ENCODE measurements at places on chromosomes 5 and 9.
A peak's percentile ranks its signal among the peaks of the same experiment; 100 is the strongest.

DNA sequence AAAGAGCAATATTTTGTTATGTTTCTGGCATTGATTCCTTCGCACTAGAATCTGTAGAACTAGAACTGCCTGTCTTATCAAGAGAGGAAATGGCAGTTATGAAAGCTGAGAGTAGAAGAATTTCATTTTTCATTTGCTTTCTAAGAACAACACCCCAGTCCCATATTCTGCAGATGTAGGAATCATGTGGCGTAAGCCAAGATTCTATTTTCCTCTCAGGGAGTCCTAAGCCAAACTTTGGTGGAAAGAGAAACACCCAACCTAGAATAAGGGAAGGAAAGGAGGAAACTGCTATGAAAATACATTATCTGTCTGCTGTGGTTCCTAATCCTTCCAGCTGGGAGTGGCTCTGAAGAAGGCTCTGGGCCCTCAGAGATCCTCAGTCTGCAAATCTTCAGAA lies 1176.9 kb upstream of the C9orf72 start:
- no peak for DNase-seq

GRCh38 chr9:112348257-112349007 lies 15.0 kb upstream of the PTBP3 start:
- DNase-seq, result peak; percentile 48

DNA sequence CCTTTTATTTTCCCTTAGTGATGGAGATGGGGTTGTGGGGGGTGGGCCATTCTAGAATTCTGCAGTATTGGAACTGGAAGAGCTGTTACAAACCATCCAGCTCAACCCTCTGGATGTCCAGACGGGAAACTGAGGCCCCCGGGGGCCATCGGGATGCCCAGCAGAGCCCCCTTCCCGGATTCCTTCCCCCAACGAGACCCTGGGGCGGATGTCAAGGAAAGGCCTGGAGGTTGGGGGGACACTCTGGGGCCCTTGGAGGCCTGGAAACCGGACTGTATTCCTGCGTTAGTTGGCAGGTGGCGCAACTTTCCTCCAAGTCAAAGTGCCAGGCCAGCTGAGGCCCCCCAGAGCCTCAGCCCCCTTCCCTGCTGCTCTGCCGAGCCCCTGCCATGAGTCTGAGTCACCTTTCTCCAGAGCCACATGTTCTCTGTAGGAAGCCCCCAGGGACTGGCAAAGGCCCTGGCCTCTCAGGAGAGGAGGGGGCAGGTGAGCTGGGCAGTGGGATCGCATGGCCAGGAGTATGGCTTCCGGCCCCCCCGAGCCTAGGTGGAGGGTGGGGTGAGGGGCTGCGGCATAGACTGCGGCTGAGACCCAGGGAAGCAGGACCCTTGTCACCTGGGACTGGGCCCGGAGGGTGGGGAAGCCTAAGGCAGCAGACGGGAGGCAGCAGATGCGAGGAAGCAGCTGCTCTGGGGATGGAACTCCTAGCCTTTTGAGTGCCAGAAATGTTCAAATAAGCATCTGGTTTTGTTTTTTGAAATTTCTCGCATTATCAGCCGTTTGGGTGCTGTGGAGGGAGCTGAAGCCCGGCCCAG lies 17.8 kb upstream of the FIBCD1 start:
- DNase-seq, result no peak

- no peak for DNase-seq
Measured at GRCh38 chr5:35026941-35027340, 20.8 kb downstream of the AGXT2 start.

- no peak for DNase-seq
Measured at GRCh38 chr5:3843706-3844105, 248.1 kb downstream of the IRX1 start.

- no peak for DNase-seq
Measured at GRCh38 chr9:125493384-125493783, 213.6 kb downstream of the MAPKAP1 start.

DNA sequence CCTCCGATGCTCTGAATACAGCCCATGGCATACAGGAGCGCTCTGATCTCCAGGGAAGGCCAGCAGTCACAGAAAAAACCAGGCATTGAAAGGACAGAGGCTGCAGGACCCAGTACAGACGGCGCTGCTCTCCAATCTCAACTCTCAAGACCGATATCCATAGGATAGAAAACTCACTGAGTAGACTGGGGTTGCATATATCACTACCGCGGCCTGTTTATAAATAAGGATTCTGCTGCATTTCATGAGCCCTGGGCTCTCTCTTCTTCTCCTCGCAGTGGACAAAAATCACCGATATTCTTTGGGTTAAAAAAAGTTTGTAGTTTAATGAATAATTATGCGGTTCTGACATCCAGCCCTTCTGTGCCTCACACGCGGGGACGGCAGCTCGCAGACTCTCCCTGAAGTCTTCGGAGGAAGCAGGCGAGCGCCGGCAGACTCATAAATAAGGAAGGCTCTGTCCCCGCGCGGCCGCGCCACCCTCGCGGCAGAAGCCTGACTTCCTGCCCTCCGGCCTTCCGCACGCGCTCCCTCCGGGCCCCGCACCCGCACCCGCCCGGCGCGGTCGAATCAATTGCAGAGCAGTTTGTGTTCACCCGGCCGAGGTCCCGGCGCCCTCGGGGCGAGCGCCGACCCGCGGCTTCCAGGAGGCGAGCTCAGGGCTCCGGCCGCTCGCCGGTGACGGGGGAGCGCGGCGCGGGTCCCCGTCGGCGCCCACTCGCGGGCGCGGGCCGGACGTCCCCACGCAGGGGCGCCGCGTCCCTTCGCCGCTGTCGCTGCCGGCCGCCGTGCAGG lies at the start of gene FAM78A:
Gene FAM78A (minus strand): TSS at position 417 of the 795 bp plus-strand sequence. CDS start 331 bp downstream, at position 86.
- DNase-seq, result peak; percentile 64

DNA sequence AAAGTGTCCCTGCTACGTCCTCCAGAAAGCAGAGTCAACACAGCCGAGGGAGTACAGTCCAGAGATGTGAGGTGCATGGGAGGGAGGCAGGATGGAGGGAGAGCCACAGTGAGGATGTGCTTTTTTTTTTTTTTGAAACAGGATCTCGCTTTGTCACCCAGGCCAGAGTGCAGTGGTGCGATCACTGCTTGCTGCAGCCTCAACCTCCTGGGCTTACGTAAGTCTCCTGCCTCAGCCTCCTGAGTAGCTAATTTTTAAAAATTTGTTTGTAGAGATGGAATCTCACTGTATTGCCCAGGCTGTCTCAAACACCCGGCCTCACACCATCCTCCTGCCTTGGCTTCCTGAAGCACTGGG lies 33.2 kb upstream of the ALDH1B1 start:
- no peak for DNase-seq

GRCh38 chr5:171427318-171428167 lies 8.1 kb downstream of the FGF18 start:
- no peak for DNase-seq

DNA sequence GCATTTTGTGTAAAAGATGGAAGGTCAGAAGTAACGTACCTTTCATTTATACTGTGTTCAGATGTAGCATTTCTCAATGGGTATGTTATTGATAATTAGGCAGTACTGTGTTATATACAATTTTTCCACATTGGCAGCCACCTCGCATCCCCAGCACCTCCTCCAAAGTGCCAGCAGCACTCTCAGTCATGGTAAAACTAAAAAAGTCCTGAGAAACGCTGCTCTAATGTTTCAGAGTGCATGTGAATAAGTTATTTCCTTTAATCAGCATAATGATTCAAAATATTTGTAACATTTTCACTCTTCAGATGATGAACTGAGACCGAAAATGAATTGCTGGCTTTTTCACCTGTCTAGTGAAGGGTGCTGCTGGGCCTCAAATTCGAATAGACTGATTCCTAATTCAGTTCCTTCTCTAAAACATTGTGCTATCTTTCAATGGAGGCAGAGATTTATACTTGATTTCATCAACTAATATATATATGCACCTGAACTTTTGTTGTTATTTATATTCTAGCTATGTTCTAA lies 79.9 kb upstream of the ANKRD55 start:
- no peak for DNase-seq

GRCh38 chr9:9563817-9564216 lies 1049.0 kb downstream of the PTPRD start:
- DNase-seq, result no peak

DNA sequence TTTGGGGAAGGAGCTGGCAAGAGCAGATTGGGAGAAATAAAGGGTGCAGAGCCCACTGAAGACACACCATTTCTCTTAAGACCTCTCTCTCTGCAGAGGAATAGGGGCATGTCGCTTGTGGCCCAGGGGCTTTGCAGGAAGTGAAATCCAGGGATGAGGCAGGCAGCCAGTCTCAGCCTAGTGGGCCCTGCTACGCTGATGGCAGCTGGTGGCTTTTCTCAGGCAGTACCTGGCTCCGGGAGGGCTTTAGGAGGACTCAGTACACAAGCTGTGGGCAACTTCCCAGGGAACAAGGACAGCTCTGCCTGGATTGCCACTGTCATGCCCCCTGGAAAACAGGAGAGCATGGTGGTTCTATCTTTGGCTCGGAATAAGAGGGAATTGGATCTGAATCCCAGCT lies 76.2 kb upstream of the NEURL1B start:
- DNase-seq, result no peak

- DNase-seq, result no peak
Measured at GRCh38 chr5:80736730-80737129, 81.9 kb upstream of the DHFR start.

GRCh38 chr5:110611817-110612216 lies 114.7 kb downstream of the TMEM232 start:
- DNase-seq, result no peak

GRCh38 chr9:72280913-72281500 lies 84.0 kb downstream of the ZFAND5 start:
- peak; percentile 54 for DNase-seq

DNA sequence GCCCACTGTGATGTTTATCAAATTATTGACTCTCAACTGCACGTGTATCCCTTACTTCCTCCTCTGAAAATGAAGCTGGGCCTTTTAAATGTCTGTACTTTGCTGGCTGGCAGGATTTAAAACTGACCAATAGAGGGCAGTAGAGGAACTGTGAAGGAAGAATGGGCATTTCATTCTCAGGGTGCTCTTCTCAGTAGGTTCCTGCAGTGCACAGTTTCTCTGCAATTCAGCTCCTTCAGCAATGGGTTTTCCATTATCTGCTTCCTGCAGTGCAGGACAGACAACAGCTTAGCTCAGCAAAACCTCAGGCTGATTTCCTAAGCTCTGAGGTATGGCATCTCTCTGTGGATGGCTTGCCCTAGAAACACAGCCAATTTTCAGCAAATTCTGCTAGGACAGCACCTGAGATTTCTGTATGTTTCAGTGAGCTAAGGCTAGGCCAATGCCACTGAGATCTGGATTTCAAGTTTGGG lies 298.4 kb upstream of the PRDM9 start:
- no peak for DNase-seq

- no peak for DNase-seq
Measured at GRCh38 chr5:40672425-40672824, 7.3 kb upstream of the PTGER4 start.

- DNase-seq, result no peak
Measured at GRCh38 chr5:55702598-55703345, 9.4 kb downstream of the SLC38A9 start.

- no peak for DNase-seq
Measured at GRCh38 chr9:89926167-89926566, 321.4 kb downstream of the GADD45G start.

- no peak for DNase-seq
Measured at GRCh38 chr9:133458643-133459312, 1.0 kb upstream of the CACFD1 start.

DNA sequence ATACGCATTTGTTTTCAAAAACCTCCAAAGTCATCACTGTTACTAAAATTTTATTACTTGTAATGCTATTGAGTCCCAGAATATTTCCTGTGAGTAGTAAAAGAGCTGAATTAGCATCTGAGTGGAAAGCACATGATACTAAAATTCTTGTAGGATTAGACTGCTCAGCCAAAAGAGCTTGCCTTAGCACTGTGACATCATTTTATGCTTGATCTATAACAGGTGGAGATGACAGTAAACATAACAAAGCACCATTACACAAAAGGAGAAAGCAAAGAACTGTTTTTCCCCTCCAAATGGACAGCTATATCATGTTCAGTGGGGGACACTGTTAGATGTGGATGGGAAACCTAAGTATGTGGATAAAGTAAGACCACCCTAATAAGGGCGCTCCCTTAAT lies 5.8 kb upstream of the JAK2 start:
- no peak for DNase-seq

DNA sequence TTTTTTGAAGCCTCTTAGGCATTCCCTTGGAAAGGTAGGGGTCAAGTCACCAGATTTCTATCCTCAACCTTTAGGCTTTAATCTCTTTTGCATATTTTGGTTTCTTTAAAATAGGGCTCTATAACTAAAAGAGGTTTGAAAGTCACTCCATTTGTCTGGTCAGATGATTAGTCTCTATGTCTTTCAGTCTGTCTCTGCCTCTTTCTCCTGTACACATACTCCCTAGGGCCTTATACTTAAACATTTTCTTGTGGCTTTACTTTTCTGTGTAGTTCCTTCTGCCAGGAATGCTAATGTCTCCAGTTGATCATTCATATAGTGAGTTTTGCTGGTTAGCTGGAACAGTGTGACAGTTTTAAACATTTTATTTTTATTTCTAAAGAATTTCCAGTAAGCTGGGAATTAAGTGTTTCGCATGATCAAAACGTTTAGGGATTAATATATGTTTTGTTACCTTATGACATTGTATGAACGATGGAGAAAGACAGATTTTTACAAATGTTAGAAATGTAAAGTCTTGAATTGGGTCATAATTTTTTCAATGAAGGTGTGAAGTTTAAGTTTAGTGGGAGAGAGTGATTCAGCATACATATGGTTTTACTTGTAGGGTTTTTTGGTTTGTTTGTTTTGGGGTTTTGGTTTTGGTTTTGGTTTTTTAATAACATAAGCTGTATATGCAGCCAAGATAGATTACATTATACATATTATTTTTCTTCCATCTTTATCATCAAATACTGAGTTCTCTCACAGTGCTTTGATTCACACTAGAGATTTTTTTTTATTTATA lies 90.6 kb downstream of the ZCCHC7 start:
- DNase-seq, result no peak

DNA sequence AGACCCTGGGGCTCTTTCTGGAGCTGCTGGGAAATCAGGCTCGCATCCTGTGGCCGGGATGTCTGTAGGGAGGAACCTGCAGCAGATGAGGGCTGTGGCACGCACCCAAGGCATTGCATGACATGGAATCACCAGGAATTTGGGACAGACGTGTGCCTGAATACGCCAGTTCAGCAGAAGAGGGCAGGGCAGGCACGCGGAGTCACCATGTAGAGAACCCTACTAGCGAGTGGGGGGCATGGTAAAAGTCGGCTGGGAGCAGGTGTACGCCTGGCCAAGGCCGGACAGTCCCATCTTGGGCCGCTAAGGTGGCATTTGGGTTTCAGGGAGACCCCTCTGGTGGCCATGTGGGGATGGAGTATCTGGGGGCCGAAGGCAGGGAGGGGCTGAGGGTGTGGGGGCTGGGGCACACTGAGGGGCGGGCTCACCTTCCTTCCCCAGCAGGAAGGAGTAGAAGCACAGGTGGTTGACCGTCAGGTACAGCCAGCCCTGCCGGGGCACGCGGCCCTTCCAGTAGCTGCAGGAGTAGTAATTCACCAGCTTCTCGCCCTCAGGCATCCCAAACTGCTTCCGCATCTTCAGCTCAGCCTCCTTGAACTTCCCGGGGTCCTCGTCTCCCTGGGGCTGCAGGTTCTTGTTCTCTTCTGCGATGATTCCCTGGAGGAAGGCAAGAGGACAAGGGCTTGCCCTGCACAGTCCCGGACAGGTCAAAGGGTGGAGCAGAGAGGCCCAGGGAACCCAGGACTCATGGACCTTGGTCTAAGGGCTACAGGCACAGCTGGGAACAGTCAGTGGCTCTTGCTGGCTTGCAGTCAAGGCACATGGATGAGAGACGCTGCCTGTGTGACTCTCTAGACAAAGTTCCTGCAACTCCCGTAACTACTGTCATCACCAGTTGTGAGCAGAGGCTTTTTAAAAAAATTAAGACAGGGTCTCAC lies 13.5 kb downstream of the TBC1D9B start:
- DNase-seq, result no peak
